Heart left ventricle (tissue), 16 donors: ENCODE measurements at places on chromosomes 5 and 9. TPM values are rescaled to one million over a fixed set of nuclear protein-coding genes. Genes with fewer than 3 reads are reported as not detected.

The ANKRD31 gene
- 0.05 TPM for total RNA-seq

GRCh38 chr9:37566716-37567115 lies 9.5 kb downstream of the FBXO10 start:
- no peak for DNase-seq
- no peaks in the 10 kb centered on the region for H3K36me3 ChIP-seq
- no peaks in the 10 kb centered on the region for H3K27me3 ChIP-seq
- no peak overlapping the region for H3K27ac ChIP-seq

The INSYN2B gene
- total RNA-seq = not detected

The PCDHAC1 gene
- total RNA-seq = 0.88 TPM

The GABBR2 gene
- 0.77 TPM for total RNA-seq

GRCh38 chr9:116149844-116150243 lies 3.7 kb upstream of the PAPPA start:
- no peak overlapping the region for H3K4me3 ChIP-seq
- H3K36me3 ChIP-seq = no peaks in the 10 kb centered on the region
- peaks cover 5% of the 10 kb centered on the region for H3K27me3 ChIP-seq
- DNase-seq = no peak
- no peaks in the 10 kb centered on the region for H3K4me1 ChIP-seq
- no peak overlapping the region for H3K27ac ChIP-seq

GRCh38 chr9:107684224-107684623 lies 194.7 kb upstream of the KLF4 start:
- H3K4me3 ChIP-seq = no peak overlapping the region
- no peak for DNase-seq
- H3K36me3 ChIP-seq = no peaks in the 10 kb centered on the region
- no peak overlapping the region for H3K27ac ChIP-seq
- H3K27me3 ChIP-seq = no peaks in the 10 kb centered on the region

GRCh38 chr5:138883211-138883610 lies 8.1 kb upstream of the LRRTM2 start:
- H3K4me3 ChIP-seq = no peak overlapping the region
- H3K27ac ChIP-seq = no peak overlapping the region
- peaks cover 24% of the 10 kb centered on the region for H3K36me3 ChIP-seq
- no peaks in the 10 kb centered on the region for H3K27me3 ChIP-seq
- DNase-seq = no peak

The NEUROG1 gene
- not detected for total RNA-seq

DNA sequence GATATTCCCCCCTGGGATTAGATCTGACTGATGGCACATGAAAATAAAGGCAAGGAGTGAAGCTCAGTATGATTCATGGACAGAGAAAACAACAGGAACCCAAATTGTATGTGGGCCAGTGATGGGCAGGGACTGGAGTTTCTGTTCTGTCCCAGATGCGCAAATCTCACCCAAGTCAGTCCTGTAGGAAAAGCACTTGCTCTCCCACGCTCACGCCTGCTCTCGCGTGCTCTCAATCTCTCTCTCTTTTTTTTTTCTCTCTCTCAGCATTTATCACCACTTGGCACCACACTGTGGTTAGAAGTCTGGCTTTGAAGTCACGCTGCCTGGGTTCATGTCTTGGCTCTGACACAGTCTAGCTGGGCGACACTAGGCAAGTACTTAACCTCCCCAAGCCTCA lies 106.5 kb upstream of the LRRTM2 start:
- no peaks in the 10 kb centered on the region for H3K36me3 ChIP-seq
- no peak for DNase-seq
- no peaks in the 10 kb centered on the region for H3K27me3 ChIP-seq
- no peak overlapping the region for H3K4me3 ChIP-seq
- H3K27ac ChIP-seq = no peak overlapping the region

The IFNA2 gene
- not detected for total RNA-seq

The FOXD4 gene
- not detected for total RNA-seq
